ENCODE measurements at places on chromosomes 6 and 20.

DNA sequence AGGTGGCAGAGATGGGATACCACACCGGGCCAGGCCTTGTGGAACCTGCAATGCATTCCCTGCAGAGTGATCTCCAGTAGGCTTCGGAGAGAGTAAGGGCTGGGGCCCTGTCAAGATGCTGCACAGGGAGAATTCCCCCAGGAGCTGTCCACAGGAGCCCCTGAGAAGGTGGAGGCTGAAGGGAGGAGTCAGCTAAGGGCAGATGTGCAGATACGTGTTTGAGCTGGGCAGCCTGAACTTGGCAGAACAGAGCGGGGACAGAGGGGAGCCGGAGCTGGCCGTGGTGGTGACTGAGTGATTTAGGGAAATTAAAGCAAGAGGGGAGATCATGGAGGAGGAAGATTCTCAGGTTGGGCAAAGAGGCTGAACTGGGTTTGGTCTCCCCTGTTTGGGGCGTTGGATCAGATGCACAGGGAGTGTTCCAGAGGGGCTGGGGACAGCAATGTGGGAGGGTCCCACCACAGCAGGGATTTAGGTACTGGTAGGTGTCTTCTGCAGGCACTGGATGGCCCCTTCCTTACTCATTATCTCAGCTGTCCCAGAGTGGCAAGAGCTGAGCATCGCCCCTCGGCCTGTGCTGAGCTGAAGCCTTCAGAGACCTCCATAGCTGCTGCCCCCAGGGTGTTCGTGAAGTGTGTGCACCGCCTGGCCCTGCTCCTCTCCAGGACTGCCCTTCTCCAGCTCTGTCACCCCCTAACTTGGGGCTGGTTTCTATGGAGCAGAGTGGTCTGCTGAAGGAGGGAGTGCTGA lies 3.8 kb upstream of the NCR2 start:
- DNase-seq = no peak

DNA sequence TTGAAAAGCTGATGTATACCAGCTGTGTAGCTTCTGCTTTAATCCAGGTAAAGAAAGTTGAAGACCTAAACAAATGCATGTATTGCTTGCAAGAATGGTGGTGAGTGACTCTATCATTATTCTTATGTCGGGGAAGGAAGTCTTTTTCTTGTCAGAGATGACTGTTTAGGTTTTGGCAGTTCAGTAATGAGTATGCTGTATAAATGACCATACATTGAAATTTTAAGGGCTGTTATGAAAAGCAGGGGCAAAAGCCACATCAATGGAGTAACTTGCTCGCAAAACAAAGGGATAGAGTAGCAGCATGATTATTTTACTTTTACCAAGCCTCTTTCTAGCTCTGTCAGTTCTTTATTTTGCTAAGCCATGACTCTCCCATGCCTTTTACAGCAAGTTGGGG lies 55.9 kb upstream of the NUP153 start:
- no peak for DNase-seq

DNA sequence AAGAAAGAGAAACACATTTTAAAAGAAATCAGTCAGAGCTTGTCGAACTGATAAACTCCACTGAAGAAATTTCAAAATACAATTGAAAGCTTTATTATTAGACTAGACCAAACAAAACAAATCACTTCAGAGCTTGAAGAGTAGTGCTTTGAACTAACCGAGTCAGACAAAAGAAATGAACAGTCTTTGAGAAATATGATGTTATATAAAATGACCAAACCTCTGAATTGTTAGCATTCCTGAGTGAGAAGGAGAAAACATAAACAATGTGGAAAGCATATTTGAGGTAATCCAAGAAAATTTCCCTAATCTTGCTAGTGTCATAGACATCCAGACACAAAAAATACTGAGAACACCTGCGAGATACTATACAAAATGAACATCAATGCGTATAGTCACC lies 13.2 kb upstream of the CST4 start:
- no peak for DNase-seq

DNA sequence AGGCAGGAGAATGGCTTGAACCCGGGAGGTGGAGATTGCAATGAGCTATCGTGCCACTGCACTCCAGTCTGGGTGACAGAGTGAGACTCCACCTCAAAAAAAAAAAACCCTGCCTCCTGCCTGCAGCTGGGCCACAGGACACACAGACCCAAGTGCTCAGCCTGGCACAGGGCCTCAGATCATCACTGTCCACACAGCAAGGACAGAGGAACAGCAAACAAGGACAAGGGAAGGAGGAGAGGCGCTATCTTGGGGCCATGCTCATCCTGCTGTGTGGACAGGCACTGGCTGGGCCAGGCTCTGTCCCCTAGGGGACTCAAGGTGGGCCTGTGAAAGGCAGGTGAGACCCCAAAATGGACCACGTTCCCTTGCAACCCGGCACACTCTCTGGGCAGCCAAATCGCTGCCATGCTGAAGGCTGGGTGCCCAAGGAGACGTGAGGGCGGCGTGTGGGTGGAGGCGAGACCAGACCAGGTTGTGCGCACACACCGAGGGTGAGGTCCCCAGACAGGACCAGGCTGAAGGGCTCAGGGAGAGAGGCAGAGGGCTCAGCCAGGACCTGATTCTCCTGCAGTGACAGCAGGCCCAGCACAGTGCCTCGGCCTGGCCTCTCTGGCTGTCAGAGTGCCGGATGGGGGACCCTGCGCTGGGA lies 9.1 kb downstream of the UCKL1 start:
- DNase-seq = no peak

- no peak for DNase-seq
These were observed 94.5 kb upstream of the RPS6KA2 start for GRCh38 chr6:166721576-166721975.
